ENCODE measurements at places on chromosomes 5 and 9.

DNA sequence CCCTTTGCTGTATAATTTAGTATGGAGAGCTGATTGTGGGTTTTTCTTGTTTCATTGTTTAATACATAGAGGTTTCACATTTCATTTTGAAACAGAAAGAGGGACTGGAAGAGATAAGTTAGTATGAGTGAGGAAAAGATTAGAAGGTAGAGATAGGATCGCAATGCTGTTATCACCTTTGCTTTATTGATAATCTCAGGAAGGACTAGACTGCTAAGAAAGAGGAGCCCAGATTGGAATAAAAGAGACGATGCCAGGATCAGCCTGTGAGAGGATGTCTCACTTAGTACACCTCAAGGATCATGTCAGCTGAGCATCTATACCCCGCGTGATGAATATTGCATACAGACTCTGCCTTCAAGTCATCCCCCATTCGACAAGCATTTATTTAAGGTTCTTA is 178.0 kb upstream of the DMAC1 start:
- DNase-seq, result peak; percentile 60

- no peak for DNase-seq
These were observed 114.1 kb downstream of the JAKMIP2 start for GRCh38 chr5:147668385-147668784.

DNA sequence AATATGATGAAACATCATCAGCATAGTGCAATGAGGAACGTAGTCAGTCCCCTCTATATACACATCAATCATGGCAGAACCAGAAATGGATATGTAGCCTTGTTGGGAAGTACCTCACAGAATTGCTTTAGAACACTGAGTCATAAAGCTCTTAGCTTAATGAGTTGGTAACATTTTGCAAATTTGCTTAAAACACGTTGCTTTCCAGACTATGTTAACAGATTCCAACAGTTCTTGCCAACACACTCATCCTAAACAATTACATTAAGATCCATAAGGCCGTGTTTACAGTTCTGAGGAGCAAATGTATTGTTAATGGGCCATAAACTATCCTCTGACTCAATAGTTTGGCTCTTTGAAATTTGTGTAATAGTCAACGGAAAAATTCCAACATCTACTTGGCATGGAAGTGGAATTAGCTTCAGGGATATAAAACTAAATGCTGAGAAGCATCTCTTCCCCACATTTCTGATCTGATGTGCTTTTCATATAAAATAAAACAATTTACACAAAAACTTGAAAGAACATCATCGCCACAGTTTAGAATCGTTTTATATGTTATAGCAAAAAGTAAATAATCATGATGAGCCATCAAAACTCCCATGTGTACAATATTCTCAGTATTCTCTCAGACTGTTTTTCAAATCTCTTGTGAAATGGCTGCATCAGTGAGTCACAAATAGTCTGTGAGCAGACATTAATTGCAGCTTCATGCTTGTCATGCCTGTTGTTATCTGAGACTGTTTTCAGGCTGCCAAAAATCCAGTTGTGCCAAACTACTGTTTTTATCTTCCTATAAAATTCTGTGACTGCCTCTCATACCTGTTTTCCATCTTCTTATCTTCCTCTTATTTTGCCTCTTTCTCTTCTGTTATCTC is 291.9 kb downstream of the COX7C start:
- peak; percentile 96 for DNase-seq

- DNase-seq, result no peak
These were observed 136.1 kb upstream of the ANKH start for GRCh38 chr5:15007646-15008045.

DNA sequence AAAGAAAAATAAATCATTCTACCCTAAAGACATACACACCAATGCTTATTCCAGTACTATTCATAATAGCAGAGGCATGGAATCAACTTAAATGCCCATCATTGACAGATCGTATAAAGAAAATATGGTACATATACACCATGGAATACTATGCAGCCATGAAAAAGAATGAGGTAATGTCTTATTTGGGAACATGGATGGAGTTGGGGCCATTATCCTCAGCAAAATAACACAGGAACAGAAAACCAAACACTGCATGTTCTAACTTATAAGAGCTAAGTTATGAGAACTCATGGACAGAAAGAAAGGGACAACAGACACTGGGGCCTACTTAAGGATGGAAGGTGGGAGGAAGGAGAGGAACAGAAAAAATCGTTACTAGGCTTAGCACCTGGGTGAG is 527.5 kb upstream of the ST8SIA4 start:
- DNase-seq, result no peak

GRCh38 chr5:11609570-11610303 is 294.5 kb downstream of the CTNND2 start:
- DNase-seq, result no peak
